Aortic smooth muscle cell (primary cell): ENCODE measurements at places on chromosomes 13 and 19. TPM values are rescaled to one million over a fixed set of nuclear protein-coding genes. Genes with fewer than 3 reads are reported as not detected.

The LIN37 gene
- total RNA-seq = 6.7 and 7.0 TPM in 2 replicates

The ZNF446 gene
- total RNA-seq = 5.3 and 6.2 TPM in 2 replicates

The FZR1 gene
- 30.5 and 33.0 TPM in 2 replicates for total RNA-seq

The ZNF296 gene
- 0.25 TPM in 1 of 2 replicates, not detected in the other for total RNA-seq

The GADD45GIP1 gene
- 31.5 and 46.9 TPM in 2 replicates for total RNA-seq

The PVR gene
- total RNA-seq = 56.8 and 71.4 TPM in 2 replicates

The PEAK3 gene
- not detected in 2 replicates for total RNA-seq

The CRX gene
- not detected in 2 replicates for total RNA-seq

The CYP4F11 gene
- total RNA-seq = 0.37 and 0.92 TPM in 2 replicates

The SIAH3 gene
- not detected in 2 replicates for total RNA-seq

The RASAL3 gene
- 0.06 and 0.13 TPM in 2 replicates for total RNA-seq
